ENCODE measurements at places on chromosomes 12 and 14. TPM values are rescaled to one million over a fixed set of nuclear protein-coding genes. Genes with fewer than 3 reads are reported as not detected.
A peak's percentile ranks its signal among the peaks of the same experiment; 100 is the strongest.

- DNase-seq, result peak; percentile 36
Observed at GRCh38 chr12:54358191-54358944, 5.9 kb downstream of the GPR84 start.

DNA sequence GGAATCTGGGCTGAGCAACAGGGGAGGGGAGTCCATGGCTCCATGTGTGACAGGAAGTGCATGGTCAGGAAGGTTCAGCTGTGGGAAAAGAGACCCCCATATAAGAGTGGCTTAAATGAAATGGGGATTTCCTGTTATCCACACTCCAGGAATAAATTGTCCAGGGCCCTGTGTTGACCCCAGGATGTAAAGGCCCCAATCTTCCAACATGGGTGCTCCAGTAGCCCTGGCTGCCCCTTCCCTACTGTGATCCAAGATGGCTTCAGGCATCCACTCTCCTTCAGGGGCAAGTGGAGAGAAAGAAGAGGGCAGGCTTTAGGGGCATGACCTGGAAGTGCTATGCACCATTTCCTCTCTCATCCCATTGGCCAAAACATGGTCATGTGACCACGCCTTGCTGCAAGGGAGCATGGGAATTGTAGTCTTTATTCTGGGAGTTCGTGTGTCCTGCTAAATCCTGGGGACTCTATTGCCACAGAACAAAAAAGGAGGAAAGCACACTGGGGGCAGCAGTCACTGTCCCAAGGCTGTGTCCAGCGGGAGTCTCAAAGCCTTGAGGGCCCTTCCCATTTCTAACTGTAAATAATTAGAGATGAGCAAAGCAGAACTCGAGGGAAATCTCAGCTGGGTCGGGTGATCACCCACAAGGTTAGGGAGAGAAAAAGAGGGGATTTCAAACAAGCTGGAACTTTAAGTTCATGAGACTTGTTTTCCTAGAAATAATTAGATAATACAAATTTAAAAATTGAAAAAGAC, 289.2 kb downstream of the ADGRD1 start:
- no peak for DNase-seq

DNA sequence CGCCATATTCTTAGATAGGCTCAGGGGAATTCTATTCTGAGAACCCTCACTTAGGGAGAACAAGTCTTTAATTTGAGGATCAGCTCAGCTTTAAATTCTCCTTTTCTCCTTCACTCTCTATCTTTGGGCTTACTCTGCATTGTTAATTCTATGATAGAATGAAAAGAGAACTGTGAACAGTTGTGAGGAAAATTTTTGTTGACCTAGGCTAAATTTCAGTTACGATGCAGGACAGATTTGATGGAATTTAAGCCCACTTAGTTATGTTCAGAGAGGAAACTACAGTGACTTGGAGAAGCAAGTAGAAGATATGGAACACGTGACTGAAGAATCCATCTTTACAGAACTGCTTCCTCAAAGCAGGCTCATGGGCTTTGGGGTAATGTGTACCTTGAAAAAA, 82.7 kb downstream of the TBC1D30 start:
- no peak for DNase-seq

The RND1 gene
- total RNA-seq, result not detected

The KCNH5 gene
- not detected for total RNA-seq

DNA sequence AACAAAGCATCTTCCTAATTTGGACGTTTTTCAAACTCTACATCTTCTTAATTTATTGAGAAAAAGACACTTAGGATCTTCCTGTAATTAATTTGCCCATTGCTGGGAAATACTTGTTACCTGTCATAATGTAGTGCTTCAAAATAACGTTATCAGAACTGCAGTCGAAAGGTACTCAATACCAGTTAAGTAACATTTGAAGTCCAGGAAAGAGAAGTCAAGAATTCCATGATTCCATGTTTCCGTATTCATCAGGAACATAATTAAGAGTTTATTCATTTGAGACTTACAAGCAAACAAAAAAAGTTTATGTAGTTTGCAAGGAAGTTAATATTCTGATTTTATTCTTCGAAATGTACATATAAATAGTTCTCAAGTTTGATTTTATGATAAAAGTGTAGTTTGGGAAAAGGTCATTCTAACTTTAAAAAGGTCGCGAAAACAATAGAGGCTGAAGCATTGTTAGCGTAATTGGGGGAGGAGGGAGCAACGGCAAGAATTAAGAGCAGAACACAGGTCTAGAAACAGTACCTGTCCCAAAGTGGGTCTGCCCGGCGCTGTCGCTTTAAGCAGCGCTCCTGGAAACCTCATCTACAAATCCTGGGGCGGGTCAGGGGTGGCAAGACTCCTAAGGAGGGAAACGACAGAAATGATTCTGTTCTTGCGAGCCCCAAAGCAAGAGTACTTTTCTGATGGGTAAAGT, 1.2 kb upstream of the KCNMB4 start:
- DNase-seq, result no peak

DNA sequence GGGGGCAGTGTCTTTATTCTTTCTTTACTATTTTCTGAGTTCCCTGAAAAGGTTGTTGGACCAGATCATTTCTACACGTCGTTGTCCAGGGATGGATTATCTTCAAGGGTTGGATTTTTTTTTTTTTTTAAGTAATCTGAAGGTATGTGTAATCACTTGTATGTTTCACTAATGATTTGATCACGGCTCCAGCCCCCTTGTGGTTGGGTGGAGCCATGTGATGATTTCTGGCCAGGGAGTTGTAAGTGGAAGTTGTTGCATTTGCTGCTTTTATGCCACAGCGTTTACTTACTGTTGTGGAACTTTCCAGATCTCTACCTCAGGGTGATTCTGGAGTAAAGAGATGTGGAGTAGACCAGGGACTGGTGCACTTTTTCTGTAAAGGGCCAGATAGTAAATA, 390.3 kb downstream of the AACS start:
- DNase-seq, result no peak

DNA sequence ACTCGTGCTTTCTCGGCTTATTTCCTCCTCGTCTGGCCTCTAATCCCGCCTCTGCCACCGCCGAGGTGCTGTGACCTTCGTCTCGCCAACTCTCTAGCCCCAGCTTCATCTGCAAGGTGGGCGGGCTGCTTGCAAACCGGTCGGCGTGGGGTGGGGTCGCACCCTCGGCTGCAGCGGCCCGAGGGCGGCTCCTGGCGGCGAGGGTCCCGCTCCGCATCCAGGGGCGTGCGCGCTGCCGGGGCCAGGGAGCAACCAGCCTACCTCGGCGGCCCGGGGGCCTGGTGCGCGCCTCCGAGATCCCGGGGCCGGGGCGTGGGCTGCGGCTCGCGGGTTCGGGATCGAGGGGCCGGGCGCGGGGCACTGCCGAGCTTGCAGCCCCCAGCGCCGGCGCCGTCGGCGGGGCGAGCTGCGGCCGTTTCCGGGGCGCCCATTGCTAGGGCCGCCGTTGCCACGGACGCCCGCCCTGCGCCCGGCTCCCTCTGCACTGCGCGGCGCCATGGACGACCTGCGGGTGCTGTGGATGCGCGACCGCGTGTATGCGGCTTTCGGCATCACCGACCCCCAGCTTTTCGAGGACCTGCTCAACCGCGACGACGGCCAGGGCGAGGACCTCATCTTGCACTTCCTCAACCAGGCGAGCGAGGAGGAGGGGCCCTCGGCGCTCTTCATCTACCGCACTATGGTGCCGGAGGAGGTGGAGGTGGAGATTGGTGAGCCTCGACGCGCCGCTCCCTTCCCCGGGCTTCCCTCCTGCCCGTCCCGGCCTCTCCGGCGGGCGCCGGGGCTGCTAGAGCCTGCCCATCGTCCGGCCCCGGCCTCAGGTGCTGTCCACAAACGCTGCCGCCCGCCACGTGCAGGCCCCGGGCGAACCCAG, at the start of gene DNAH10:
Gene DNAH10, plus strand, starts transcription at position 461 of the 874 bp plus-strand sequence. Its CDS starts 36 bp downstream, at position 497.
- DNase-seq, result no peak

GRCh38 chr12:119678459-119678858, 10.5 kb downstream of the PRKAB1 start:
- DNase-seq, result no peak

DNA sequence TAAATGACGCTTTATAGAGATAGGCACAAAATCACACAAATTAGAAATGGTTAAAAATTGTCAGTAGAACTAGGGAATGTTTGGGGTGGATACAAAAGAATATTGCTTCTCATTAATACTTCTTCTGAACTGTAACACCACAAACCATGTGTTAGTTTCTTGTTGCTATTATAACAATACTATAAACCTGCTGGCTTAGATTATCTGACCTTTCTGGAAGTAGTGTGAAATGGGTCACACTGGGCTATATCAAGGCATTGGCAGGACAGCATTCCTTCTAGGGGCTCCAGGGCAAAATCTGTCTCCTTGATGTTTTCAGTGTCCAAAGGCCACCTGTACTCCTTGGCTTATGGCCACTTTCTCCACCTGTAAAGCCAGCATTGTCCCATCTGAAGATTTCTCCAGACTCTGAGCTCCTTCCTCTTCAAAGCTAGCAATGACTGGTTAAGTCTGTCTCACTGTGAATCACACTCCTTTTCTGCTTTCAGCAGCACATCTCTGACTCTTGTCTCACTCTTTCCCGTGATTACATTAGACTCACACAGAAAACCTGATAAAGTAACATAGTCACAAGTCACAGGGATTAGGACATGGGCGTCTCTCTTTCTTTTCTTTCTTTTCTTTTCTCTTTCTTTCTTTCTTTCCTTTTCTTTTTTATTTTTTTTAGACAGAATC, 86.3 kb downstream of the SLC15A4 start:
- DNase-seq, result no peak

The LRIG3 gene
- 14.4 TPM for total RNA-seq

The NOVA1 gene
- 1.5 TPM for total RNA-seq

- DNase-seq, result no peak
Observed at GRCh38 chr12:11954181-11954580, 116.6 kb upstream of the BCL2L14 start.

DNA sequence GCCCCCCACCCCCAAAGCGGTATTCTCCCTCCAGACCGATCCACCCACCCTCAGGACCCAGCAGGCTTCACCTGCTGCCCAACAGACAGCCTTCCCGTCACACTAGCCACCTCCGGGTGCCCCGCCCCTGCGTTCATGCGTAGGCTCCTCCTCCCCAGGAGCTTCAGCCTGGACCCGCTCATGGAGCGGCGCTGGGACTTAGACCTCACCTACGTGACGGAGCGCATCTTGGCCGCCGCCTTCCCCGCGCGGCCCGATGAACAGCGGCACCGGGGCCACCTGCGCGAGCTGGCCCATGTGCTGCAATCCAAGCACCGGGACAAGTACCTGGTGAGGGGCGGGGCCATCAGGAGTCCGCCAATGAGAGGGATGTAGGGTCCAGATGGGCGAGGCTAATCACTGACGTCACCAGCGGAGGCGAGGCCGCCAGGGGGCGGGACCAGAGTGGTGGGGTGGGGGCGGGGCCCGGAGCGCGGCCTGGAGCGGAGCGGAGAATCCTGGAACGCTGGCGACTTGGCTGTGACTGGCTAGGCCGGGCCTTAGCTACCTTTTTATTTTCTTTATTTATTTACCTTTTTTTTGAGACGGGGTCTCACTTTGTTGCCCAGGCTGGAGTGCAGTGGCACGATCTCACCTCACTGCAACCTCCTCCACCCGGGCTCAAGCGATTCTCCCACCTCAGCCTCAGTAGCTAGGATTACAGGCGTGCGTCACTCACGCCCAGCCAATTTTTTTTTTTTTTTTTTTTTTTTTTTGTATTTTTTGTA, 4.4 kb downstream of the TNS2 start:
- no peak for DNase-seq

The PTGDR gene
- total RNA-seq, result not detected

DNA sequence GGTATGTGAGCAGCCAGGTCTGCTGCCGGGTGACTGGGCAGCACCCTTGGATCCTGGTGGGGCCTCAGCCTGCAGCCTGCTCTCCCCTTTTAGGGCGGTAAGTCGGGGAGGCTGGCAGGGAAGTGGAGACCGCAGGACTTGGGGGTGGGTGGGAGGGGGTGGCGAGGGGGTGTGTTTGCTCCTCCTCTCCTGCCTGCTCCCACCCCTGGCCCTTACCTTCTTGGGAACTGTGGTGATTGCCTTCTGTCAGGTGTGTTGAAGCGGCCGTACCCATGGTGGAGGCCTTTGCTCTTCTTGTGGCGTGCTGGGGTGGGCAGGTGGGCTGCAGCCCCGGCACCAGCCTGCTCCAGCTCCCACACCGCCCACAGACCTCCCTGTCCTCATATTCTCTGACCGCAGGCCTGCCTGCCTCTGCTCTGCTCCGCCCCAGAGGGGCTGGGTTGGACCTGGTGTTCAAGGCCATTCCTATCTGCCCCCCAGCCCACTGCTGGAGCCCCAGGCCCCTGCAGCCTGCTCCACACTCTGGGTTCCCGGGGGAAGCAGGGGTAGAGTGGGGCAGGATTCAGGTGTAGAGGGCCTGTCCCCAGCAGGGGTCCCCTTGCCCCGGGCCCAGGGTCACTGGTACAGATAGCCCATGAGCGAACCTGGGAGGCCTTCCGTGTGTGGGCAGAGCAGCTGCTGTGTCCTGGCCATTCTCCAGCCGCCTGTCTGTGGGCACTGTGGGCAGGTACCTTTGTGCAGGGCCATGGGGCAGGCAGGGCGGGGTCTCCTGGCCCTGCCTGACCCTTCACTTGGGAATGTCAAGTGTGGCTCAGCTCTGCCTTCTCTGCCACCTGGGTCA, 5.2 kb downstream of the TEDC1 start:
- peak; percentile 54 for DNase-seq

DNA sequence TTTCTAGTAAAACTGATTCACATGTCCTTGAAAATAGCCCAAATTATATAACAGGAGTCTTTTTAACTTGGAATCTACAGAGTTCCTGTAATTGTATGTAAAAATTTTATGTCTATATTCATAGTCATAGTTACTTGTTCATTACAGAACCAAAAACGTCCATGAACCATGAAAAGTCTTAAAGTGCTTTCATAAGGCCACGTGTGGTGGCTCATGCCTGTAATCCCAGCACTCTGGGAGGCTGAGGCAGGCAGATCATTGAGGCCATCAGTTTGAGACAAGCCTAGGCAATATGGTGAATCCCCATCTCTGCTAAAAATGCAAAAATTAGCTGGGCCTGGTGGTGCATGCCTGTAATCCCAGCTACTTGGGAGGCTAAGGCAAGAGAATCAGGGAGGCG, 48.4 kb downstream of the GALNT4 start:
- no peak for DNase-seq

DNA sequence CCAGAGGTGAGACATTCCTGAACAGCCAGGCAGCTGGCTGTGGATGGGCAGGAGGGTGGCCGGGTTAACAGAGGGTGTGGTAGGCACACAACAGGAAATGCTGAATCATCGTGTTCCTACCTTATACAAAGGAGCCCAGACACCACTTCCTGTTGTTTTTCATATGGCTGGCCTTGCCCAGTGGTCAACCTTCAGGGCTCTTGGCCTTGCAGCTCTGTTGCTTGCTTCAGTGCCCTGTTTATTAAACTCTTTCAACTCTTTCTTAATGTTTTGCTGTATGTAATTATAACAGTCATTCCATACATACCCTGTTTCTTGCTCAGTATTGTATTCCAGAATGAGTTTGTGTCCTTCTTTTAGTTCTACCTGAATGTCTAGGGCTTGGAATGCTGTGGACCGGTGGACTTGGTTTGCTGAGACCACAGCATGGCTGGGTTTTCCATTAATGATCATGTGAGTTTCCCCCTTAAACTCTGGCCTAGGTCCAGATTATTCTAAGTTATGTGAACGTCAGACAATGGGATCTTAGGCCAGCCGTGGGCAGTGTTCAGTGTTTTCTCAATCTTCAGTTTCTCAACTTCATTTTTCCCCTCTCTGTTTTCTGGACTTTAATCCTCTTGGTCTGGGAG, 11.9 kb downstream of the CFAP54 start:
- peak; percentile 56 for DNase-seq

- no peak for DNase-seq
Observed at GRCh38 chr14:55908106-55908505, 210.1 kb upstream of the PELI2 start.

The TMCC3 gene
- total RNA-seq, result 6.0 TPM

The RNF10 gene
- total RNA-seq, result 109 TPM

GRCh38 chr14:27730204-27730603, 1036.4 kb upstream of the FOXG1 start:
- DNase-seq, result no peak

All from myocyte (in vitro differentiated cells).